ENCODE measurements at places on chromosomes 1 and 21.

GRCh38 chr1:156914440-156914856, 6.0 kb upstream of the LRRC71 start:
- DNase-seq = no peak

DNA sequence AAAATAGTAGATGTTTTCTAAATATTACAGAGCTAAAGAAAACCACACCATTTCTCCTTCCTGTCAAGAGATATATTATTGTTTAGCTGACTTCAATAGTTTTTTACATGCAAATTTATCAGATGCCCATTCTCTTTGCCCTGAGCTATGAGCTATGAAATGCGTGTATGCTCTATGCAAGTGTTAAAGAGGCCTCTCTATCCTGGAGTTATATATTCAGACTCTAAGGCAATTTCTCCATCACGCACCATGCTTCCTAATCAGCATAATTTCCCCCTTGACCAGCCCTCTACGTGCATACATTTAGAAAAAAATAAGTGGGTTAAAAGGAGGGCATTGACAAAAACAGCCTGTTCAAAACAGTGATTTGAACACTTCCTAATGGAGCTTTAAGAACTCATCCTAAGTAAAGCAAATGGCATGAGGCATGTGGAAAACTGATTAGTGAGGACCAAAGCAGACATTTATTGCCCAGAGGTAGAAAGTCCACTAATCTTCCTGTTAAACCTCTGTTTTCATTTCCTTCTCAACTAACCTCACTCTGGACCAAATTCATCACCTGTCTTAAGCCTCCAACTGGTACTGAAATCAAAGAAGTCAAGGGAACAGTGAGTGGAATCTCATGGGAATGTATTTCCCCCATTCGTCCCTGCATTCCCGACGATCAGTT, 565.8 kb upstream of the PKN2 start:
- no peak for DNase-seq

DNA sequence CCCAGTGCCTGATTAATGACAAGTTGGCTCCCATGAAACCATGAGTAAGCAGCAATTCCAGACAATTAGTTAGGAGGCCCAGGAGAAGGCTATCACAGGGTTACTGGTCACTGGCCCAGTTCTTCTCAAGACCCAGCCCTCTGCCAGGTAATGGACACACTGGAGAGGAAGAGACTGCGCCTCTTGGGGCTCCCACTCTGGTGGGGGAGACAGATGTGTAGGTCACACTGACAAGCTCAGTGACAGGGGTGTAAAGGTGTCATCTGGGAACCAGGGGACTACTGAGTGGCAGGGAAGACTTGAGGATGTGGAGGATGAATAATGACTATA, 4.9 kb downstream of the HPCA start:
- DNase-seq = no peak

DNA sequence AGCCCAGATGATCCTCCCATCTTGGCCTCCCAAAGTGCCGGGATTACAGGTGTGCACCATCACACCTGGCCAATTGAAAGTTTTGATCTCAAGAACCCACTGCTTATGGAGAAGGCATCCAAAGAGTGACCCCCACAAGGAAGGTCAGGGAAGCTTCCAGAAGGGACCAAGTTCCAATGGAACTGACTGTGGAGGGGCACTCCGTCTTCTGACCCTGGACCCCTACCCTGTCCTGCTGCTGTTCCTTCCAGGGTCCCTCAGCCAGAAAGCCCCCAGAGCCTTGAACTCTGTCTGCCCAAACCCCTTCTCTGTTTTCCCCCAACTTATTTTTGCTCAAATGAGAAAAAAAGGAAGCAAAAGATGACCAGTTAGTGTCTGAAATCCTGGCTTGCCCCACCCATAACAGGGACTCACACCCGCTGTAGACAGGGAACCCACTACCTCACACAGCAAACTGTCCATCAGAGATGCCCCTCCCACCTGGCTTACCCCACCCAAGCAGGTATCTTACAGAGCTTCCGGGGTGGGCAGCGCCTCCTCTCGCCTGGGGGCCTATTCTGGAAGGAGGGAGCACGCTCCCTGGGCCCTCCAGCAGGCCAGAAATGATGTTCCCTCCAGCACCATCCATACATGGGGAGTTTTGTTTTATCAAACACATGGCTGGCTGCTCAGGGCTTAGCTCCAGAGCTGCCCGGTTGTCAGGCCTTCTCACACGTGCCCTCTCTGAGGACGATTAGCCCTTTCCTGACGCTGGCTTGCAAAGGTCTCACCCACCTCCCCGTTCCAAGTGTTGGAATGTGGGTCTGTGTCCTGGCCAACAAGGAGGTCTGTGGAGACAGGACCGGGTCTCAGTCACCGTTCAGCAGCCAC, 3.1 kb upstream of the WNT3A start:
- no peak for DNase-seq

DNA sequence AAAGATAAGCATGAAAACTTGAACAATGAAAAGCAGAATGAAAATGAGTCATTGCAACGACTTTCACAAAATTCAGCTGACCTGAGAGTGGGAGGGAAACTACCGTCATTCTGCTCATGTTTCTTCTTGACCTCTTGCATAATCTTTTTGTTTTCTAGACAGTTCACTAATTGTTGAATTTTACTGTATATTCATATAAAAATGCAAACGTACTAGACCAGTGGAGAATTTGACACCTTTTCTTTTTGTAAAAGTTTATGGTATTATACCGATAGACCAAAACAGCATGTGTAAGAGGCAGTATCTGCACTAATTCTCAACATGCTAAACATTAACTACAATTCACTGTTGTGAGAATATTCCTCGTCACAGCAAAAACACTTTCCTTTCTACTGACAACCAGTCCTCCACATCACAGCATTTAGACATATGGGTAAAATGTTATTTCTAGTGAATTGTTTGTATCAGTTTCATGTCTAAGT, 137.8 kb downstream of the GREM2 start:
- DNase-seq = no peak

DNA sequence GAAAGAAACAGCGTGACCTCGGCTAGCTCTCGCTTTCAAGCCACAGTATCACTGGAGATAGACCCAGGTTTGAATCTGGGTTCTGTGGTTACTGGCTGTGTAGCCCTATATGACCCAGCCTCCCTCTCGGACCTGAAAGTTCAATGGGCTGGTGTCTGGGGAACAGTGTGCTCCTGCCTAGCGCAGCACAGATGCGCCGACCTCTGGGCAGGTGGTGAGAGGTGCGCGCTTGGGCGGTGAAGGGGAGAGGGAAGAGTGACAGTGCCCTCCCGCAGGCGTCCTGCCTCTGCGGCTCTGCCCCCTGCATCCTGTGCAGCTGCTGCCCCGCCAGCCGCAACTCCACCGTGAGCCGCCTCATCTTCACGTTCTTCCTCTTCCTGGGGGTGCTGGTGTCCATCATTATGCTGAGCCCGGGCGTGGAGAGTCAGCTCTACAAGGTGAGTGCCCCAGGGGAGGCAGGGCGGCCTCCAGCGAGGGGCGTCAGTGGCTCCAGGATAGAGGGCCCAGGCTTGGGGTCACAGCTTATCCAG, 10.5 kb downstream of the SERINC2 start:
- no peak for DNase-seq

GRCh38 chr1:145886816-145887215, 1.1 kb upstream of the ANKRD35 start:
- DNase-seq = no peak

GRCh38 chr1:53390736-53391135, 62.9 kb upstream of the LRP8 start:
- DNase-seq = no peak

- no peak for DNase-seq
These were observed 211.1 kb downstream of the ST6GALNAC3 start for GRCh38 chr1:76285578-76286135.

- DNase-seq = no peak
These were observed 16.8 kb downstream of the LAMC1 start for GRCh38 chr1:183039985-183040447.

DNA sequence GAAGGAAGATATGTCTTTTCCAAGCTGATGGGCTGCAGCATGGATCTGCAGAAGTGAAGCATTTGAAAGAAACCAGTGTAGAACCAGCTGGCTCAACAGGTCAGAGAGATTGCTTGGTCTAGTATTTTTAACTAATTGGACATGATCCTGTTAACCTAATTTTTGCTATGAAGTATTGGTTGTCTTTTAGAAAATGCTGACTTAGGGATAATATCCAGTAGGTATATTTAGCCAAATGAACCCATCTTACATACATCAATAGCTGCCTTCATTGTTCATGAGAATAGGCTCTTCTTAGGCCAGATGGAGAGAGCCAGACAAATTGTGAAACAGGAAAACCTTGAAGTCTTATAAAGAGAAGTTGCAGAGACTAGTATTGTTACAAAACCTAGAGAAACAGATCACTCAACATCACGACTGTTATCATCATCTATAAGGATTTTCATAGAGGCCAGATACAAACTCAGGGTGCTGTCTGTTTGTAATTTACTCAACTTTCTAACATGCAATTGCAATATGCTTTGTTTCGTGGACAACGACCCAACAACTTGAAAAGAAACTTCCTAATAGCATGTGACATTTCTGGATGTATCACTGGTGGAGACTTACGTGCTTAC, 148.2 kb downstream of the DISC1 start:
- no peak for DNase-seq

DNA sequence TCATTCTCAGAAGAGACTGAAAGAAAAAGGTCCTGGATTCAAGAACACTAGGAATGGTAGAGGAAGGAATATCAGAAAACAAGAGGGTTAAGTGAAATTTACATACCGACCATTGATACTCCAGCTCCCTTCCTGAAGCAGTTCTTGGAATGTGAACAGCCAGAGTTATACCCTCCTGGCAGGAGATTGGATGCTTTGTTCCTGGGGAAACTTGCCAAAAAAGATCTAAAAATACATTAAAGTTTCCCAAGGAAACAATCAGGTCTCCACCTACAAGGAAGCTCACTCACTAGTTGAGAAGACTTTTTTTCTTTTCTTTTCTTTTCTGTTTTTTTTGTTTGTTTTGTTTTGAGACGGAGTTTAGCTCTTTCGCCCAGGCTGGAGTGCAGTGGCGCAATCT, 91.1 kb downstream of the HLX start:
- no peak for DNase-seq

GRCh38 chr1:214236477-214236876, 44.5 kb upstream of the SMYD2 start:
- no peak for DNase-seq

DNA sequence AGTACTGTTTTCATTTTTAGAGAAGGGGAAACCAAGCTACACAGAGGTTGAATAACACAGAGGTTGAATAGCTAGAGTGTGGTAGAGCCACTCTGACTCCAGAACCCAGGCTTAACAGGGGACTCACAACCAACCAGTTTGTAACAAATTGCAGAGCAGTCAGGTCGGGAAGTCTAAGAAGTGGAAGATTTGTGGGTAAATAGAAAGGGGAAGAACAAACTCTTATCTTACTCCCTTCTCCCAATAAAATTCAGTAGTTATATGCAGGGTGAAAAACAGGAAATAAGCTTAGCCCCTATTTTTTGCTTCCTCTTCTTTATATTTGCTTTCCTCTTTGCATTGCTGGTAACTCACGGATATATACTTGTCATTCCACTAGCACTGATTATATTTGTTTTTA, 23.2 kb downstream of the CDC42 start:
- DNase-seq = no peak

DNA sequence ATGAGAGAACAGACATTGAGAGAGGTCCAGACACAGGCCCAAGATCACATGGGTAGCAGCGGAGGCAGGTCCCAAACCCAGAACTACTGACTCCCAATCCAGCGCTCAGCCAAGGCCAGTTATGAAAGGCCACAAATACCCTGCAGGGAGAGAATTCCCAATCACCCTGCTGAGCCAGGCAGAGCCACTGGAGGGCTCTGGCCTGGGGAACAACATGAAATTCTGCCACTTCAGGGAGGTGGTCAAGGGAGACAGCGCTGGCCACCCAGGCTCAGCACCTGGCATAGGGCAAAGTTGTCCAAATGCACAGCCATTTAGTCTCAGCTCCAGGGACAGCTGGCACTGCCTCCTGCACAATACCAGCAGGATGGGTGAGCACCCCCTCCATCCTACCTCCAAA, 27.5 kb downstream of the SLC9A1 start:
- DNase-seq = no peak

DNA sequence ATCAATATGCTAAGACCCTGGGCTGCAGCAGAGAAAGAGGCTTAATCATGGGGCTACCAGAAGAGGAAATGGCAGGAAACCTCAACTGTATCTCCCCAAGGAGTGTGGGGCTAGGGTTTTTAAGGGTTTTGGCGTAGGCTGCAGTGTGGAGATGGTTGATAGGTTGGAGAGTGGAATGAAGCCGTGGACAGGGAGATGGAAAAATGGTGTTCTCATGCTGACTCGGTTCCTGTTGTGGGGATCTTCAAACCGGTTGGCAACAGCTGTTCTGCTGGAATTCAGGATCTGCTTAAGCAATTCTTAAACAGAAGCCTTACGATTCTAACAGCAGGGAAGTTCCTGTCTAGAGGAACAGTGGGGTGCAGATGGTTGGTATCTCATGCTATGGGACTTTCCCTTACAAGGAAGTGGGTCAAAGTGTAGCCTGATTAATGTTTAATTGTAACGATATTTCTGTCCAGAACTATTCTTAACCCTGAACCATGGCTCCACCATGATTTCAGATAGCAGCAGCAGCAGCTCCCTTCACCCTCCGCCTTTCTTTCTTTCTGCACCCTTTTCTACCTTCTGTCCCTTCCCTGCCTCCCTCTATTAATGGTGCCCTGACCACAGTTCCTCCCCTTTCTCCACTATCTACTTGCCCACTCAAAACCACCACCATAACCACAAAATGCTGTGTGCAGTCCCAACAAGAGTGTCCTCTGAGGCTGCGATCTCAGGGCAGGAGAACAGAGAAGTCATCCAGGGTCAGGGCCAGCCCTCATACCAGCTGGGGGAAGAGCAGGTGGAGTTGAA, 30.8 kb downstream of the RSPH1 start:
- DNase-seq = no peak

- no peak for DNase-seq
These were observed 22.6 kb downstream of the GON4L start for GRCh38 chr1:155834296-155834926.

GRCh38 chr1:178496410-178497135, at the start of gene CLEC20A:
Gene CLEC20A, minus strand, starts transcription at chr1:178496964. Its CDS starts 25 bp downstream, at chr1:178496939.
- no peak for DNase-seq

GRCh38 chr1:27630859-27631491, 4.0 kb downstream of the FGR start:
- DNase-seq = no peak

- DNase-seq = no peak
These were observed 750 bp upstream of the PTGFRN start for GRCh38 chr1:116908820-116909511.

DNA sequence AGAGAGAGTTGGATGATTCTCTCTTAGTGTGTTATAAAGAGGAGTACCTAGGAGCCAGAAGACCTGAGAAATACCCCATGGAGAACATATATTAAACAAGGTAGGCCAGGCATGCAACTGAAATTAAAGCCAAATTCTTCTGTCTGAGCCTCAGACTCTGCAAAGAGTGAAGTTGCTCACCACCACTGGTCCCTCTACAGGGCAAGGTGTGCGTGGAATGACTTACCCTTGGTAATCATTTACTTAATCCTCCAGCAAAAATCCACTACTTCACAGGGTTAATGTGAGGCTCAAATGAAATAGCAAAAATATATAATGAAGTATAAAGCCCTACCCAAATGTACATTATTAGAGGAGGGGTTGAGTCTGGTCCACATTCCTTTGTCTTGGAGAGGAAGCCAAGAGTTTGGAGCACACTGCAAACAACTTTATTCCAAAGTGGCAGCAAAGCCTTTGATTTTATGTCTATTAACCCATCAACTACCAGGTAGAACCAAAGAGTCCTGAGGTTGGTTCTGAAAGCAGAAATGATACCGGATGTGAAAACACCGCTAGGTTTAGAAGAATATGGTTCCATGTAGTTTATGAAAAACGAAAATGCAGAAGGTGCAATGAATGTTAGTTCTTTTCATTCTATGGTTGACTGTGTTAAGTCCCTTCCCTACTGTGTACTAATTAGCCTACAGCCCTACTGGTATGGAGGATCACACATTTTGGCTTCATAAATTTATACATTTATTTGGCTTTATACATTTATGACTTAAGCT, 8.5 kb downstream of the SSR2 start:
- no peak for DNase-seq

Measured in prostate gland (tissue), 2 donors.